ENCODE measurements at places on chromosomes 16 and 17.

DNA sequence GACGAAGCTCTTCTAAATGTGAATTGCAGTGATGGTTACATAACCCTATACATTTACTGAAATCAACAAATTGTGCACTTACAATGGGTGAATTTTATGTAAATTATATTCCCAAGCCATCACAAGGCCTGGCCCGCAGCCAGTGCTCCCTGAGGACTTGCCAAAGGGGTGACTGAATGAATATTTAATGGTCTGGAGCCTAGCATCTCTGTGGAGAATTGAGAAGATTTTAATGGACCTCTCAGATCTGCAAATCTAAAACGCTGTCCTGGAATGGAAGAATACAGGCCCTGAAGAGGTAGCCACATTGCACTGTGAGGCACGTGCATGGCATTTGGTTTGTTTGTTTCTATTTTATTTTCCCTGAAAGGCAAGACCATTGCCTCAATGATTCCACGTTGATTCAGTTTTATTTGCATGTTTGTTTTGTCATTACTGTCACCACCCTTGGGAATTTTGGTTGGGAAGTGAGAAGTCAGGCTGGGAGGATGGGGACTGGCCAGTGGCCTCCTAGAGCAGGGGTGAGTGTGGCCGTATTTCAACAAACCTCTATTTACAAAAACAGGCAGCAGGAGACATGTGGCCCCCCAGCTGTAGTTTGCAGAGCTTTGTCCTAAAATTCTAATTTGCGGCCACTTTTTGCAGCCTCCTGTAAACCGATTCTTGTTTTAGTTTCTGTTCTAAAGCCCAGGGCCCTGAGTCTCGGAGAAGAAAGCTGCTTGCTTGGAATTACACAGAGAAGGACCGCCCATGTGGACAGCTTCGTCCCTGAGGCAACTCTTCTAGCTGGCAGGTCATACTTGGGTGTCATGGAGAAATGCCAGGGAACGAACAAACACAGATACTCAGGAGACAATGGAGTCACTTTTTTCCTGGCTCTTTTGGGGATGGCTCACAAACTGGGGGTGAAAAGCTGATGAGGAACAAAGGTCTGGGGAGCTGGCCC is 40.5 kb upstream of the GCSH start:
- no peak for DNase-seq

- no peak for DNase-seq
These were observed 366.0 kb downstream of the SOX9 start for GRCh38 chr17:72486806-72487205.

- peak; percentile 60 for DNase-seq
These were observed 15.0 kb upstream of the CPD start for GRCh38 chr17:30363715-30364202.

- no peak for DNase-seq
These were observed 50.7 kb downstream of the PRMT7 start for GRCh38 chr16:68361485-68361884.

- no peak for DNase-seq
These were observed 3.2 kb upstream of the IL17C start for GRCh38 chr16:88634994-88635670.

GRCh38 chr16:23395732-23396131 is 57.3 kb downstream of the COG7 start:
- no peak for DNase-seq

DNA sequence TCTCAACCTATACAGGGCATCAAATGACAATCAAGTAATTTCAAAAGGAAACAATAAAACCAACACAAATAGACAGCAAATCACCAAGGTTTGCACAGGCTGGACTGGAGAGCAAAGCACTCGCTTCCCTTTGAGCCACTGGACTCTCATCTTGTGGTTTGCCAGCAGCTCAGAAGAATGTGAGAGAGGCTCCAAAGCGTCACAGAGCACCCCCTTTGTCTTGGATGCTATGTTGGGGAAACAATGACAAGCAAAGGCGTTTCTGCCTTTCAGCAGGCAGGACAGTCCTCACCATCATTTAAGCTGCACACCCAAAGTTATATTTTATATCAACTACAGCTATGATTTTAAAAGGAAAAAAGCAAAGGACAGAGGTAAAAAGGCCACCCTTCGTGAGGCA is 13.2 kb downstream of the SLC6A4 start:
- DNase-seq = no peak

- DNase-seq = no peak
These were observed 9.7 kb upstream of the DCAF7 start for GRCh38 chr17:63540590-63540989.

DNA sequence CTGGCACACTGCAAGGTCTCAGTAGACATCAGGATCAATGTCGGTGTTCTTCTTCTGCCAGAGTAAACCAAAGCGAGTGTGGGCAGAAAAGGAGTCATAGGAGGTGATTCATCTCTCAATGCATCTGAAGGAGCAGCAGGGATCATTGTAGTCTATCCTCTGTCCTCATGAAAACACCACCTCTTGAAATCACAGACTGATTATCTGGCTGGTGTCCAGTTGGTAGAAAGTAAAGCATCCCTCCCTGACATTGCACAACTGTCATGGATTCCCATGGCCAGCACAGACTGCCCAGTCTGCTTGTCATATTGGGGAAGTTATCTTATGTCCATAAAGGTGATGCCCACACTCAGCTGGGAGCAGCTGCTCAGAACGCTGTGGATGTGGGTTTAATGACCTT is 74.1 kb downstream of the ABCC12 start:
- no peak for DNase-seq

DNA sequence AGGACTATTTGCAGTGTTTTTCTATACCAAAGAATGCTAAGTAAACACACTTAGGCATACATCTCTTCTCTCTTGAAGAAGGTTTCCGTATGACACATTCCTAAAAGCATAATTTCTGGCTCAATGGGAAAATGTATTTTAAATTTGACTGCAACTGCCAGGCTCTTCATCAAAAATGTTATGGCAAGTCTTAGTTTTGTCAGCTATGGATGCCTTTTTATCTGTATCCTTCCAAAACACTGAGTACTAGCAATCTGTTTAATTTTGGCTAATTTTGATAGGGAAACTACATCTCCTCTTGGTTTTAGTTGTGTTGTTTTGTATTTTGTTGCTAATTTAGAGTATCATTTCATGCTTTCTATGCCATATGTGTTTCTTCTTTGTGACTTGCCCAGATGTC is 35.4 kb downstream of the MRPS23 start:
- DNase-seq = no peak

DNA sequence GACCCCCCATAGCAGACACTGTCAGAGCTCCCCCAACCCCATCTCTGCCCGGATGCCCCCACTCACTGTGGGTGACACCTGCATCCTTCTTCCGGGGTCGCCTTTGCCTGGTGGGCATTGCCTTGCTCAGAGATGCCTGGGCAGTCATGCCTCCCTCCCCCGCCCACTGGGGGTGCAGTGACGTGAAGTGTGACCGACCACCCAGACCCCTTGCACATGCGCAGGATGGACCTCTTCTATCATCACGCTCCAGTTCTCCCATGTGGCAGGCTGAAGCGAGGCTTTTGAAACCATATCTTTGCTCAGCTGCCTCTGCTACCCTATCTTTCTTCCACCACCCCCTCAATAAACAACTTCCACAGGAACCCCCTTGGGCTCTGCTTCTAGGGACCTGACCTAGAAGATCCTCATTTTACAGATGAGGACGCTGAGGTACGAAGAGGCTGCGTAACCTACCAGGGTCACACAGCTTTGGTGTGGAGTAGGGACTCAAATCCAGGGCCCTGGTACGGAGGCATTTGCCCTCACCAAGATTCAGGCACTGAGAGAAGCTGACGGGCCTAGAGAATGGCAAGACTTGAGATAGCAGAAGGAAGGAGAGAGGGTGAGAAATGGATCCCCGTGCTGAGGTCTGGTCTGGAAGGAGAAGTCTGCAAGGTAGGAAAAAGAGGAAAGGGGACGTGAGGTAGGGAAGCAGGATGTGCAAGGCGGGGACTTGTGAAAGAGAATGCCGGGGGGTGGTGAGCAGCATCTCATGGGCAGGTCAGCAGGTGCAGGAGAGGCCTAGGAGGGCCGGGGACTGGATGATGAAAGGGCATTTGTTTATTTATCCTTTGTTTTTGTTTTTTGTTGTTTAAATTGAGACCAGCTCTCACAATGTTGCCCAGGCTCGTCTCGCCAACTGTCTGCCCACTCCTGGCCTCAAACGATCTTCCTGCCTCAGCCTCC is 14.4 kb downstream of the NLRC5 start:
- DNase-seq = no peak
